ENCODE measurements at places on chromosomes 5 and 9. TPM values are rescaled to one million over a fixed set of nuclear protein-coding genes. Genes with fewer than 3 reads are reported as not detected.

- DNase-seq, result no peak
- no peaks in the 10 kb centered on the region for H3K4me1 ChIP-seq
- H3K36me3 ChIP-seq, result no peaks in the 10 kb centered on the region
- no peak overlapping the region for H3K4me3 ChIP-seq
These were observed 137.0 kb downstream of the WDR41 start for GRCh38 chr5:77355080-77355479.

GRCh38 chr9:115910959-115911358 lies 242.6 kb upstream of the PAPPA start:
- H3K4me3 ChIP-seq, result no peak overlapping the region
- H3K27me3 ChIP-seq, result no peaks in the 10 kb centered on the region
- H3K27ac ChIP-seq, result no peak overlapping the region
- no peak for DNase-seq
- H3K4me1 ChIP-seq, result no peaks in the 10 kb centered on the region

DNA sequence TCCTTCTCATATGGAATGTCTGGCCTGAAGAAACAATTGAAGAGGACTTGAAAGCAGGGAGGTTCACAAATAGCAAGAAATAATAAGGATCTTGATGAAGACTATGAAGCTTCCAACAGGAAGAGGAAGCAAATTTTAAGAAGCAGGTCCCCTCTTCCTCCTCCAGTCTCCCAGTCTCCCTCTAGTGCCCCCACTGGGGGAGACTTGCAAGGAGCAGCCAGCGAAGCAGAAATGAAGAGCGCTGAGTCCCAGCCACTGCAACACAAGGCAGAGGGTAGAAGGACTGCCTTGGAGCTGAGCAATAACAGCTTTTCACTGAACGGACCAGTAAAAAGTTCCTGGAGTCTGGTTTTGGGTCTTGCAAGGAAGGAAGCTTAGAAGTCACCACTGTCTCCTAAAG lies 32.6 kb upstream of the ACO1 start:
- no peaks in the 10 kb centered on the region for H3K27me3 ChIP-seq
- no peaks in the 10 kb centered on the region for H3K4me1 ChIP-seq
- H3K36me3 ChIP-seq, result no peaks in the 10 kb centered on the region
- no peak overlapping the region for H3K27ac ChIP-seq
- no peak overlapping the region for H3K4me3 ChIP-seq

DNA sequence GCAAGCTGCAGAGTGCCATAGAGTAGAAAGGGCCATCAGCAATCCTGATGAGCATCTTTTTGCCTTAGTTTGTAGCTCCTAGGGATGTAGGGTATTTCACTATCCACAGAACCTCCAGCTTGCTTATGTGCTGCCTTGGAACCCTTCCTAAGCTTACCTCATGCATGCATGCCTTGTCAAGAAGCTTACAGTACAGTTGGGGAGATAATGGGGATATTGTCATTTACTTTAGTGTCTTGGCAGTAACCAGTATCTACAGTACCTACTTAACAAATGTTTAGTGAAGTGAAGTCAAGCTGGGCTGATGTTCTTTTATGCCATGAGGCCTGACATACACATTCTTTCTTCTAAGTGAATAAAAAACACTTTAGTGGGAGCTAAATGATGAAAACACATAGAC lies 164.6 kb upstream of the PPP1R2B start:
- H3K36me3 ChIP-seq, result no peaks in the 10 kb centered on the region
- no peak for DNase-seq
- no peak overlapping the region for H3K27ac ChIP-seq

DNA sequence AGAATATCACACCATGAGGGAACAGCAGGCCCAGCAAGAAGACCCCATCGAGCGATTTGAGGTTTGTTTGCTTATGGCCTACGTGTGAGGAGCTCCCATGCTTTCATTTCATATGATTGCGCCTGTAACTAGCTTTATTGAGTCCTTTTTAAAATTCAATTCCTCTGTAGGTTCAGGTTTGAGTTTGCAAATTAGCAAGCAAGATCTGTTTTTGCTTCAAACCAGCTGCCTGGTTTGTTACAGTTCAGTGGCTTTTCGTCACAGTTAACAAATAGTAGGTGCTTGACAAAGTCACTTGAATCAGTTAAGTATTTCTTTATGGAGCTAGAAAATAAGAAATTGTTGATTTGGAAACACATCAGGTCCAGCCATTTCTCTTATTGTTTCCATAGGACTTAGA lies 56.3 kb downstream of the GPR21 start:
- DNase-seq, result no peak
- peaks cover 98% of the 10 kb centered on the region for H3K36me3 ChIP-seq
- H3K27ac ChIP-seq, result no peak overlapping the region
- no peak overlapping the region for H3K4me3 ChIP-seq
- H3K4me1 ChIP-seq, result peaks cover 8% of the 10 kb centered on the region
- no peaks in the 10 kb centered on the region for H3K27me3 ChIP-seq

DNA sequence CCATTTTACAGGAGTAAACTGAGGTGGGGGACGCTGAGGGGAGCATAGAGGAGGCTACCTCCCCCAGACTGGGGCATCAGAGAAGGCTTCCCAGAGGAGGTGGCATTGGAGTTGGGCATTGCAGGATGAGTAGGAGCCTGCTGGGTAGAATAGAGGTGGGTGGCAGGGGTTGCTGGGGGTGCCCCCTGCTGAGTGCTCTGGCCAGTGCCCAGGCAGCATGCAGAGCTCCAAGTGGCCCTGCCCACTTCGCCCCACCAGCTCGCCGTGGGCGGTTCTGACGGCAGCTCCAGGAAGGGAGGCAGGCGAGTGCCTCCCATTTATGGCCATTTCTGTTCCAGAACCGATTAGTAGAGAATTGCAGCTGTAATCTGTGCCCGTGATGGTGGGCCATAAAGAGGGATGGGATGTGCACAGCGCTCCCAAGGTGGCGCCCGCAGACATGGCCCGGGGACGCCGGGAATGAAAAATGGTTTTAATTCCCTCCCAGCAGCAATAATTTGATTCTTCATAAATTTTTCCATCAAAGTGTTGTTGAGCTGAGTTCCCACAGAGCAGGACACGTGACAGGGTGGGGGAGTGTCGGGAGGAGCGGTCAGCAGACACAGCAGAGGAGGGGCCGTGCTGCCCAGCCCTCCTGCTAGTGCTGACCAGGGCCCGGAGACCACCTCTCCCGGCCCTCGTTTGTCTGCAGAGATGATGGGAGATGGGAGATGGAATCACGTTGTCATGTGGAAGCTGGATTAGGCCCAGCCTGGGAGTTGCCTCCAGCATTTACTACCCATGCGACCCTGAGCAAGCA lies 75.5 kb downstream of the LMX1B start:
- H3K36me3 ChIP-seq, result no peaks in the 10 kb centered on the region
- no peak overlapping the region for H3K4me3 ChIP-seq
- DNase-seq, result no peak

- no peaks in the 10 kb centered on the region for H3K36me3 ChIP-seq
- no peak overlapping the region for H3K27ac ChIP-seq
- H3K27me3 ChIP-seq, result no peaks in the 10 kb centered on the region
- no peak overlapping the region for H3K4me3 ChIP-seq
- DNase-seq, result no peak
- H3K4me1 ChIP-seq, result no peaks in the 10 kb centered on the region
These were observed 706.3 kb downstream of the KCTD16 start for GRCh38 chr5:144876990-144877389.

DNA sequence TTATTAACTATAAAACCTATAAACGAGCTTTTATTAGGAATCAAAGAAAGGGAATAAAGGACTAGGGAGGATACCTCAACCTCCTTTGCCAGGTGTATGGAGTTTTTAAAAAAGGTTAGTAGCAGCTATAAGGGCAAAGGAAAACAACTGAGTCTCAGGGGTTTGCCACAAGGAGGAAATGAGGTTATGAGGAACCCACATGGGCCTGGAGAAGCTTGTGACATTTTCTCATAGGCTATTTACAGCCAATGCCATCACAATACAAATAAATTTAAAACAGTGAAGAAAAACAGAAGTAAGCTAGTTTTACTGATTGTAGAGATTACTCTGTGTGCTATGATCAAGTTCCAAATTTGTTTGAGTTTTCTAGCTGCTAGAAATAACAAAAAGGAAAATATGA lies 92.6 kb downstream of the CDKN2A start:
- no peak for DNase-seq
- H3K36me3 ChIP-seq, result no peaks in the 10 kb centered on the region
- no peaks in the 10 kb centered on the region for H3K4me1 ChIP-seq

Gene PCDHA10
- 0.37 TPM for total RNA-seq

Data from heart right ventricle (tissue), 16 donors.